Fibroblast of skin of back (primary cell): ENCODE measurements at places on chromosomes 7 and 10.

- no peak for DNase-seq
Observed at GRCh38 chr7:27802999-27803398, 63.0 kb downstream of the TAX1BP1 start.

GRCh38 chr7:28142650-28143049, 37.9 kb downstream of the JAZF1 start:
- DNase-seq, result no peak

DNA sequence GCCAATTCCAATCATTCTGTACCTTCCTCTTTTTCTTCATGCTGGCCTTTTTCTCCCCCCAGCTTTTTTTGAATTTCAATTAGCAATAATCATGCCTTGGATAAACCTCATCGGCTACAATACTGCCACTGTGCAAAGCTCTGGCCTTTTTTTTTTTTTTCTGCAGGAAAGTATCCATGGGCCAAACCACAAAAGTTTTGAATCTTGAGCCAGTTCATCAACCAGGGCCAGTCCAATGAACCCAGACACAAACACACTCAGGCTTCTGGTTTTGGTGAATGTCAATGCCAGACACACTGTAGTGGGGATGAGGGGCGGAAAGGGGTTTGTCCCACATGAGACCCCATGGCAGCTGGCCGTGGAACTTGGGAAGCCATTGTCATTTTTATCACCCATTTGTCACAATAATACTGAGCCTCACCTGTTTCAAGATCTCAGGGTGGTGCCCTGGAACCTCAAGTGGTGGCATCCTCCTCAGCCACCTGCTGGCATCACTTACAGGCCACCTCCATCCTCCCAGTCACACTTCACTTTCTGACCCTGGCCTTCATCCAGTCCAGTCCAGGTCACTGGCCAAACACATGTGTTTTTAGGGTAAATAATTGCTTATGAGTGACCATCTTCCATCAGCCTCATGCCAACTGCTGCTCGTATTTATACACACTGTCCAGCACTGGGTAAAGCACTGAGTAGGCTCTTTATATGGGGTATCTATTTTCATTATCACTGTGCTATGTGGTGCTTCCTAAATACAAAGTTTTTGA, 40.8 kb upstream of the TSPAN33 start:
- no peak for DNase-seq

DNA sequence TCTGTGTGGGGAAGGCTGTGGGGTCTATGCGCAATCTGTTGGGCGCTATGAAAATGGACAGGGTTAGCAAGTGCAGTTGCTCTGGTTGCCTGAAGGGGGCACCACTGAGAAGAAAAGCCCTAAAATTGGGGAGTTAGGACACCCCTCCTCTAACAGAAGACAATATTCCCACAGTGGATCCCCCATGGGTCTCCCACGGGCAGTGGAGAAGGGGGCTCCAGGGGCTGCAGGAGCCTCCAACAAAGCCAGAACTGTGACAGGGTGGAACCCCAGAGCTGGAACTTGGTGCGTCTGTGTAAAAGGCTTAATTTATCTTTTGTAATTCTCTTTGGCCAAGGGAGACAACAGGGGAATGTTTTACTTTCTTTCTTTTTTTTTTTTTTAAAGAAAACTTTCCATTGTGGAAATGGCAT, 12.5 kb upstream of the COL13A1 start:
- DNase-seq, result no peak

DNA sequence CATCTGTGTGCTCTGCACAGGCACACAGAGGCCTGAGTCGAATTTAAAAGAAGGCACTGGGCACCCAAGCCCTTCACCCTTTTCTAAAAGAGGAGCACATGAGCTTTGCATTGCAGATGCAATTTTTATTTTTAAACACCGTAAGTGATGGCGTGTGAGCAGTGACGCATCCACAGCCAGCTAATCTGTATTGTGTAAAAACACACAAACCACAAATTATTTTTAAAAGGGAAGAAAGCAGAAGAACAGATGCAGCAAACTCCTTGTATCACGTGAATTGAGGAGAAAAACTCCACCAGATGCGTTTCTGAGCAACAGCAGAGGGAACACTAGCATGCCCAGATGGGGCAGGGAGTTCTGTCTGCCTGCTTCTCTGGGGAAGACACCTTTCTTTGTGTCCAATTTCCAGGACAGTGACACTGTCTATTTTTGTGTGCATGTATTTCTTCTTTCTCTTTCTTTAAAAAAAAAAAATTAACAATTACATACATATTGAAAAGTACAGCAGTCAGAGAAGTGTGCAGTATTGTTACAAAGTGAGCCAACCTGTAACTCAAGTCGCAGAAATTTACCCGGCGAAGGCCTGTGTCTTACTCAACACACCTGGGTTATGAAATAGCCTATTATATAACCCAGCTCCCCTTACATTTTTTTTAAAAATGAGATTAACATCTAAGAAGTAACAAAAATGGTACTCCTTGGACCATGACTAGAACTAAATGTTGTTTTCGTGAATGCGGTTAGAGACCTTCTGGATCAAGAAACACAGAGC, 39.2 kb downstream of the EEPD1 start:
- peak; percentile 76 for DNase-seq

- no peak for DNase-seq
Observed at GRCh38 chr7:22660293-22660692, 66.7 kb upstream of the IL6 start.
